Hematopoietic multipotent progenitor cell (in vitro differentiated cells): ENCODE measurements at places on chromosomes 7 and 10. TPM values are rescaled to one million over a fixed set of nuclear protein-coding genes. Genes with fewer than 3 reads are reported as not detected.

- no peak for DNase-seq
Measured at GRCh38 chr7:150956395-150957132, 21.6 kb downstream of the KCNH2 start.

GRCh38 chr10:1093696-1094095, 37.5 kb downstream of the WDR37 start:
- DNase-seq: no peak

DNA sequence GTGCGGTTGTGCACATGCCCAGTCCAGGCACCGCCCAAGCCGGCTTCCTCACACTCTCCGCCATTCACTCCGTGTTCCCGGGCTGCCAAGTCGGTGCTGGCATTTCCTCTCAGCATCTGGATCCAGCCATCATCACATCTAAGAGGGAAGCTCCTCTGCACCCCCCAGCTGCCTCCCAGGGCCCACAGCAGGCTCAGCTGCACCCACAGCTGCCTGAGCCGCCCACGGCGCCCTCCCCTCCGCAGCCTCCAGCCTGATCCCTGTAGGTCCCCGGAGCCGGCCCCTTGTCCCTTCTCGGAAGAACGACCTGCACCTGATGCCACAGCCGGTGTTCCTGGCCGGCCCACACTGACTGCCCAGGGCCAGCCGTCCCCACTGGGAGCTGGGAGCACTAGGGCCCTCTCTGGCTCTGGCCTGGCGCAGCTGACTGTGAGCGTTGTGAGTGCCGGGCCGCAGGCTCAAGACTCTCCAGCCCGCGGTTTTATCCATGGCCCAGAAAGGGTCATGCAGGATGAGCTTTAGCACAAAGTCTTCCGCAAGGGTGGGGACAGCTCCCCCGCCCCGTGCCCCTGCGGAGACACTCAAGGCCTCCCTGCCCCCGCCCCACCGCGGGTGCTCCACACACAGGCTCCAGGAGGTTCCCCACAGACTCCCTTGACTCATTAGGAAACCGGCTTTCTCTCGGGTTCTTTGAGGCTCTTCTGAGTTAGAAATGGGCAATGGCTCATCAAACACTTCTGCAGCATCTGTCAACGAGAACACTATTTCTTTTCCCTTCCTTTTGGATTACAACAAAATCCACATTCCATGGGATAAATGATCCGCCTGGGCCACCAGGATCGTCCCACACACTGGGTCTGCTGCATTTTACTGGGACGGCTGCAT, 31.2 kb downstream of the CFAP46 start:
- DNase-seq: no peak

GRCh38 chr10:96276831-96277230, 5.5 kb upstream of the BLNK start:
- no peak for DNase-seq

GRCh38 chr10:130443066-130443465, 306.9 kb downstream of the GLRX3 start:
- DNase-seq: no peak

DNA sequence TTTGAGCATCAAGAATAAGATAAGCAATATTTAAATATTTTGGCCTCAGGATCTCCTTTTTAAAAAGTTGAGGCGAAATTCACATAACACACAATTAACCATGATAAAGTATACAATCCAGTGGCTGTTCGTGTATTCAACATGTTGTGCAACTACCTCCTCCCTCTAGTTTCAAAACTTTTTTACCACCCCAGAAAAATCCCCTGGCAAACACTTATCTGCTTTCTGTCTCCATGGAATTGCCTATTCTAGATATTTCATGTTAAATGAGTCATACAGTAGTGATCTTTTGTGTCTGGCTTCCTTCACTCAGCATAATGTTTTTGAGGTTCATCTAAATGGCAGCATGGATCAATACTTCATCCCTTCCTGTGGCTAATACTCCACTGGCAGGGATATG, 31.8 kb upstream of the IL15RA start:
- no peak for DNase-seq

GRCh38 chr10:124870854-124871425, 69.3 kb downstream of the ABRAXAS2 start:
- DNase-seq: no peak

DNA sequence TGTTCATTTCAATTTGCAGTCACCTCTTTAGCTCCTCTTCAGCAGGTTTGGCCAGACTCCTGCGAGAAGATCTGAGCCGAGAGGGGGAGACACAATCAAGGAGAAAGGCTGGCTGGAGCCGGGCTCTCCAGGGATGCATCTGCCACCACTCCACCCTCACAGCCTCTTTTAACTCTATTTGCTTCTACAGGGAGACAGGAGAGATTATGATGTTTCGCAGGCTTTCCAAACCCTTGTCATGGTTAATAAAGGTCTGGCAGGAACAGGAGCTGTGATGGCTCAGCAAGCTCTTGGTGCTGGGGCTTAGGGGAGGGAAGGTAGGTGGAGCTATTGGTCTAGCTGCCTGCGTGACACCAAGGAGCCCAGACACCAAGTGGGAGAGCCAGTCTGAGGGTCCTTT, 448.1 kb upstream of the PODXL start:
- no peak for DNase-seq

DNA sequence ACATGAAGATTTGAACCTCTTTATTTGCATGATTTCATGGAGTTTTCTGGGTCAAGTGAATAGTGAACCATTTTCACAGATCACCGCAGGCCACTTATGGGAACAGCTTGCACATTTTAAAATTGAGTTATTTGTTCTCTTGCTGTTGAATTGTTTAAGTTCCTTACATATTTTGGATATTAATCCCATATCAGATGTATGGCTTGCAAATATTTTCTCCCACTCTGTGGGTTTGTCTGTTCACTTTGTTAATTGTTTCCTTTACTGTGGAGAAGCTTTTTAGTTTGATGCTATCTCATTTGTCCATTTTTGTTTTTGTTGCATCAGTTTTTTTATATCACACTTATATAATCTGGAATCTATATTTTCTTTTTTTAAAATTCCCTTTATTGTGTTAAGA, 14.1 kb upstream of the ZC3HAV1L start:
- DNase-seq: no peak

DNA sequence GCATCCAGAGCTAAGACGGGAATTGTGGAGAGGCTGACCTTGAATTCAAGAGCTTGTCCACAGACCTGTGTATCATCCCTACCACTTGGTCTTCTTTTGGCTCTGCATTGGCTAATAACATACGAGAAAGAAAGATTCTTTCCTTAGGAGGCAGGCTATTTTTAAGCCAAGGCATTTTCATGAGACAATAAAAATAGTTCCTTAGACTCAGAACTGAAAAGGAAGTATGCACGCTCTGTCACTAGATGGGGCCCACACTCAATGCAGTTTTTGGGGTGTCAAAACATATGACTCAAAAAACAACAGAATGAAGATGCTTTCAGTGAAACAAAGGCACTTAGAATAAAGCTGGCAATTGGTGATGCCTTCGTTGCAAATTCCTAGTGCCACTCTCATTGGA, 265.9 kb upstream of the DGKB start:
- peak; percentile 0 for DNase-seq

- DNase-seq: no peak
Measured at GRCh38 chr10:509361-510102, 179.9 kb downstream of the DIP2C start.

- DNase-seq: no peak
Measured at GRCh38 chr10:133110133-133110532, 22.4 kb downstream of the ADGRA1 start.

GRCh38 chr10:32379950-32380551, 33.1 kb upstream of the EPC1 start:
- DNase-seq: no peak

- no peak for DNase-seq
Measured at GRCh38 chr7:78601728-78602127, 803.2 kb downstream of the PHTF2 start.

- DNase-seq: no peak
Measured at GRCh38 chr10:19702215-19702614, 114.0 kb upstream of the PLXDC2 start.

DNA sequence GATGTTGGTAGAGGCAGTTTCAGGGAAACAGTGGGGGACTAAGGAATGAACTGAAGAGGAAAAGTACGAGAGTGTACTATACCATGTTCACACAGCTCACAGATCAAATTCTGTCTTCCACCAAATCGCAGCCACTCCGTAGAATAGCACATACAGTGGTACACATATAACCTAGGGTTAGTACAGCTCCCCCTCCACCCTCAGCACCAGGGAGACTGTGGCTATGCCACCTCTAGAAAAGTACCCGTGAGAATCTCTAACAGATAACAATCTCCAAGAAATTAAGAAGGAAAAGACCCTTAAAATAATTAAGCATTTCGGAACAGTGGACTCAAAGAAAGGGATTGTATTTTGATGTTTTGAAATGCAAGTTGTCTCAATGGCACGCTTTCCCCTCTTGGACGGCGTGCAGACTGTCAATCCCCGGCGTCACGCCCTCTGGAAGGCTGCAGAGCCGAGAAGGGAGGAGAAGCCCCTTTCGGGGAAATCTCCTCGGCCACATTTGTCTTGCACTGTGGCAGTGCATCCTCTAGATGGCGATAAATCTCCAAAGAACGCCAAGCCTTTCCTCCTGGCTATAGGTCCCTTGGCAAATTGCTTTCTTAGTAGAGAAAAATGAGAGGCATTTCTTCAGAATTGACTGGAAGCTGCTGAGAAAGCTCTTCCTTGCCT, 345.0 kb downstream of the REEP3 start:
- peak; percentile 33 for DNase-seq

- DNase-seq: no peak
Measured at GRCh38 chr10:12041766-12042408, 722 bp downstream of the UPF2 start.

- DNase-seq: no peak
Measured at GRCh38 chr7:128437426-128438332, 18.0 kb upstream of the HILPDA start.

DNA sequence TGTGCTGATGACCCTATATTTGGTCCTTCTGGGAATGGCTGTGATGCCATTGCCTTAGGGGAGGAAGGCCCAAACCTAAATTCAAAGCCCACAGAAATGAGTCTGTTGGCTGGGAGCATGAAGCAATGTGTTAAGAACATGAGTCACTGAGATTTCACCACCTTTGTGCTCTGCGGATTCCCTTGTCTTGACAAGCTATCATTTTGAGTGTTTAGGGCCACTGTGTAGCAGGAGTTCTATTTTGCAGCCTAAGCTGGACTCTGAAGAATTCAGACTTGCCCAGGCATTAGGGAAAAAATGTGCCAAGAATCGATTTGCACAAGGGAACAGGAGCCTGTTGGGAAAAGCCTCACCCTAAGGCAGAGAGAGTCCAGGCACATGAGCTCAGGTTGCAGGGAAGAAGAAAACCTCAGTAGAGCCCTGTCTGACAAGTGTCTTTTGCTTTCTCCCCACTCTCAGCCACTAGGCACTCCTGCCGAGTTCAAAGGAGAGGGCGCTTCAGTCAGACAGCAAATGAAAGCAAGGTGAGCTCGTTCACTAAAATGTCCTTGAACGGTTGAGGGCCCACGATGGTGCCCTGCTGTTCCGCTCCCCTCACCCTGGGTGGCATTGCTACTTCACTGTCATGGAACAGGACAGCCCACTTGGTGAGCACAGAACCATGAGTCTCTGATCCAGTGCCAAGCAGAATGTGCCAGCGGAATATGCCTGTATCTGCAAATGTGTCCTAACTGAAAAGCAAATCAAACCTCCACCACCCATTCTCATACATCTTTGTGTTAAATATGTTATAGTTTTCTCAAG, 93.6 kb downstream of the PRLHR start:
- DNase-seq: no peak

DNA sequence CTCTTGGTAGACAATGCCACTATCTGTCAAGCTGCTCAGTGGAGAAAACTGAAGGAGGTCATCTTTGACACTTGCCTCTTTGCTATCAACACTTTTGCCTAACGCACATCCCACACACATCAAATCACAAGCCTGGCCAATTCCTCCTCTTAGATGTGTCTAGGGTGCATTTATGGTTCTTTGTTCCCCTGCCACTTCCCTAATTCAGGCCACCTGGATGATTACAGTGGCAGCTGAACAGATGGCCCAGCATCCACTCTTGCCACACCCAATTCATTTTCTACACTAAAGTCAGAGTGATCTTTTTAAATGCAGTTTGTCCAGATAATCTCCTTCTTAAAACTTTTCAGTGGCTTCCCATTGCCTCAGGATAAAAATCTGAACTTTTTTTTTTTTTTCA, 58.6 kb downstream of the LAMB4 start:
- no peak for DNase-seq

GRCh38 chr7:95871075-95871848, 98.9 kb downstream of the DYNC1I1 start:
- peak; percentile 32 for DNase-seq

DNA sequence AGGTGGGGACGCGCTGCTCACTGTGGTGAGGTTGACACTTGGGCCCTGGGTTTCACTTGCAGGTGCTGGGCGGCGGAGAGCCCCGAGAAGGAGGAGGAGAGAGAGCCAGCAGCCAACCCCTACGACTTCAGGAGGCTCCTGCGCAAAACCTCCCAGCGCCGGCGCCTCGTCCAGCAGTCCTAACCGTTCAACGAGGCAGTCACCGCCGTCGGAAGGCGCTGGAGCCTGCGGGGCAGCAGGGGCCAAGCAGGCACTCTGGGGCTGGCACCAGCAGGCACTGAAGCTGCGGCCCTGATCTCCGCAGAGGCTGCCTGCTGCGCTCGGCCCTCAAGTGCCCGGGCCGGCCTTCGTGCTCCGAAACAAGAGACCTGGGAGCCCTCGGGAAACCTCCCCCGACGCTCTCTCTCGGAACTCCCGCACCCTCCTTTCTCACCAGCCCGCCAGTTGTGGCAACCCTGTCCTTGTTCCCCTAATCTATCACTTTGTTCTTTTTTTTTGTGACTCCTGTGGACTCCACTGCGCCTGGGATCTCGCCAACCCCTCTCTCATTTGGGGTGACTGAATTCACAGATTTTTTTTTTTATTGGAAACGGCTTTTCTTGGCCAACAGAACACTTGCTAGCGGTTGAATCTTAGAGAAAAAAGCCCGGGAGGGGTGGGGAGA, 4.7 kb upstream of the GAD2 start:
- DNase-seq: no peak

- no peak for DNase-seq
Measured at GRCh38 chr7:121570365-121570764, 174.3 kb upstream of the FAM3C start.

DNA sequence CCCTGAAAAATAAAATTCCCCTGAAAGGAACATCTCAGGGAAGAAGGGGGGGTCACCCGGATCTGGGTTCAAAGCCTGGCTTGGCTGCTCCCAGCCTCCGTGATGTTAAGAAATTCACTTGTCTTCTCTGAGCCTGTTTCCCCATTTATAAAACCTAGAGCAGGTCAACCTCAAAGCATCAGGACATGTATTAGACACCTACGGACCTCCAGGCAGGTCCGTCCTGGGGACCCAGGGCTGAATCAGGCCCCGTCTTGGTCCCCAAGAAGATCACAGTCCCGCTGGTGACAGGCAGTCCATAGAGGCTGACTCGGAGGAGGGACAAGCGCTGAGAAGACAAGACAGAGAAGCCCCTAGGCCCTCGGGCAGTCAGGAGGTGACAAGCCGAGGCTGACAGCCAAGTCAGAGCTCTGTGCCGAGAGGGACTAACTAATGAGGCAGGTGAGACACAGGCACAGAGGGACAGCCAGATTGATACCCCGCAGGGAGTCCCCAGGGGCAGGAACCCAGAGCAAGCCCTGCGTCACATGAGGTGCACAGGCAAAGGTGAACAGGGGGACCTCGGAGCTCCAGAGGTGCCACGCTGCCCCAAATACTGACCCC, 2.9 kb downstream of the MYL10 start:
- no peak for DNase-seq

The LRRC4 gene
- total RNA-seq: 0.54 TPM

The TCAF2 gene
- total RNA-seq: 6.7 TPM

The CADPS2 gene
- under 0.01 TPM for total RNA-seq

The WDFY4 gene
- 35.5 TPM for total RNA-seq

The OPN4 gene
- total RNA-seq: not detected

The TMEM213 gene
- not detected for total RNA-seq

The CISD1 gene
- 4.0 TPM for total RNA-seq

The C10orf95 gene
- total RNA-seq: 0.27 TPM

The PDCD11 gene
- total RNA-seq: 35.0 TPM
